ENCODE measurements at places on chromosomes 16 and 17.

DNA sequence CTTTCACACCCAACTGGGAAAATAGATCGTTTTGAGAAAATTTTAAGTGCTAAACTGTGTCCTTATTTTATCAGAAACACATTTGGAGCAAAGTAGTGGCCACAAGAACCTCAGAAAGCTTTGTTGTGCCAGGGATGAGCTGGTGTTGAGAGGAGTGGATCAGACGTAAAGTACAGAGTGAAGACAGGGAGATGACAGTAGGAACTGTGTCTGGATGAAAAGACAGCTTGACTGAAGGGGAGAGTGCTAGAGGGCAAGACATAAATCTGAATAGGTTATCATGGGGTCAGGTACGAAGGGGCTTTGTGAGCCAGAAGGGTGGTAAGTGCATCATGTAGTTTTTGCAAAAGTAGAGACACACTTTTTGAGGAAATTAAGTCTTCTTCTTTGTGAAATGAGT lies 39.3 kb upstream of the CARMIL2 start:
- no peak for DNase-seq

DNA sequence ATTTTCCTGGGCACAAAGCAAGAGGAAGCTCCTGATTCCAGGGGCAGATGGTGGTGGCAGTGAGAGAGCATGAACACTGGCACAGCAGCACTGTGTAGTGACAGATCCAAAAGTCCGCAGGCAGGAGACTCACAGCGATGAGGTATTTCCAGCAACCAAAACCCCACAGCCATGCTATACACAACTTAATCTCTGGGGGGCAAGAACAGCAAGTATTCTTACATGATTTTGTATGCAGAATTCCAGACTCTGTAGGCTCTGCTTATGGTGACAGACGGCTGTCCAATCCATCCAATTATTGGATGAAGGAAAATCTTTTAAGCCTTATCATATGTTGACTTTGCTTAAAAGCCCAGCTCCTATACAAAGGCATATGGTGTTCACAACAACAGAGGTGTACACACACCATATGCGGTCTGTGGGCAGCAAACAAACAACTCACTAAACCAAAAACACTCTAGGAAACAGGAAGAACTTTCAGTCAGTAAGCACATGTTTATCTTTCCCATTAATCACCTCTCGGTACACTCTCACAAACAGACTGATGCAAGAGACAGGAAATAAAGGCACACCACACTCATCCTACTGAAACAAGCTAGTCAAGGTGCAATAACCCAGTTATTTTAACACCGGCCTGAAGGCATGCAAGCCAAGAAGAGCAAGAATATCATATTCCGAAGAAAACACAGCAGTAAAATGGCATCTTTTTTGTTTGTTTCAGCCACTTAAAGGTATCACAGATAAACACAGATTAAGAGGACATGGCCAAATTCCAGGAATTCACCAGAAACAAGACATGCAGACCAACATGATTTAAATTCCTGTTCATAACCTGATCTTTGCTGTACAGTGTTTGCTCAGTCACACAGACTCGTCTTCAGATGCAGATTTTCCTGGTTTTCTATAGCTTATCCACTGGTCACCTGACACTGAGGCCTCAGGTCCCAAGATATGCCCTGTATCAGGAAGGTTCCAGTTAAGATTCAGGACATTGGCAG lies 47.8 kb downstream of the ERN1 start:
- DNase-seq, result no peak

DNA sequence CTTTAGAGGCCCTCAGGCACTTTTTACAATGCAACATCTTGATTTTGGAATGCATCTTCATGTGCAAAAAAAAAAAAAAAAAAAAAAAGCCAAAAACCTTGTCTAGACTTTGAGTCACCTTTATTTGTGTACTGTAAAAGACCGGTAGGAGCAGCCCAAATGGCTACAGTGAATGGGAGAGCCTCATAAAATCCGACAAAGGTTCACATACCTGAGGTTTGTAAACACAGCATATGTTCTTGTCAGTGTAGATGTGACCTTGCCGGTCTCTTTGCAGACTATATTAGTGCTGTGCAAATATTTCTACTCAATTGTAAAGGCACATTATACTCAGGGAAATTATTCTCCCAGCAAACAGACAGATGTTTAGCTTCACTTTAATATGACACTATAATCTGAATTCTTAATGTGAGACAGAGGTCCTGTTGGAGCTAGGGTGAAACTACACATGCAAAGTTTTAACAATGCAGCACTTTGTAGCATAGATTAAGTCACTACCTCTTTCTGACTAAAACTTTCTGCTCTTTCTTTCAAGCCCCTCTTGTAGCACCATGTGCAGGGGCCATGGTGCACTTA lies 211.3 kb downstream of the CA10 start:
- no peak for DNase-seq

DNA sequence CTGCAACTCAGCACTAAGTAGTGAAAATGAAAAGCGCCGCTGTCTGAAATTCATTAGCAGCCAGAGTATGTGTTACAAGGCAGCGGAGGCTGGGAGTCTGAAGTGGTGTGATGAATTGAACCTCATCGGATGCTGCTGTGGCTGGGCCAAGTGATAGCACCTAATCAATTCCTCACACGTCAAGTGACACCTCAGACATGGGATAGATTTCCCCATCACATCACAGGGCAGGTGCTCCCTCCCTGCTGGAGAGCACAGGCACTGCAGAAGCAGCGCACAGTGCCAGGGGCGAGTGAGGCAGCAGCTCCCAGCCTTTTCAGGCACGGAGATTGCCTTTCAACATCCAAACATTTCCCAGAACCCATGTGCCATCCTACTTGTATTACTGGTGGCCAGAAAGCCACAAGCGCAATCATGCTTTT lies 32.2 kb downstream of the DRC3 start:
- DNase-seq, result no peak

GRCh38 chr17:66948061-66948750 lies 16.3 kb upstream of the CACNG4 start:
- no peak for DNase-seq

Measured in cortex of kidney (tissue), 1 donor.